ENCODE measurements at places on chromosomes 7 and 10.
A peak's percentile ranks its signal among the peaks of the same experiment; 100 is the strongest.

- DNase-seq, result no peak
These were observed 65.8 kb downstream of the APBB1IP start for GRCh38 chr10:26503911-26504310.

GRCh38 chr10:77810446-77811335, 115.9 kb downstream of the DLG5 start:
- DNase-seq, result no peak

- no peak for DNase-seq
These were observed 1.4 kb upstream of the UFSP1 start for GRCh38 chr7:100890653-100891567.

- no peak for DNase-seq
These were observed 15.3 kb downstream of the KCNH2 start for GRCh38 chr7:150962553-150963399.

DNA sequence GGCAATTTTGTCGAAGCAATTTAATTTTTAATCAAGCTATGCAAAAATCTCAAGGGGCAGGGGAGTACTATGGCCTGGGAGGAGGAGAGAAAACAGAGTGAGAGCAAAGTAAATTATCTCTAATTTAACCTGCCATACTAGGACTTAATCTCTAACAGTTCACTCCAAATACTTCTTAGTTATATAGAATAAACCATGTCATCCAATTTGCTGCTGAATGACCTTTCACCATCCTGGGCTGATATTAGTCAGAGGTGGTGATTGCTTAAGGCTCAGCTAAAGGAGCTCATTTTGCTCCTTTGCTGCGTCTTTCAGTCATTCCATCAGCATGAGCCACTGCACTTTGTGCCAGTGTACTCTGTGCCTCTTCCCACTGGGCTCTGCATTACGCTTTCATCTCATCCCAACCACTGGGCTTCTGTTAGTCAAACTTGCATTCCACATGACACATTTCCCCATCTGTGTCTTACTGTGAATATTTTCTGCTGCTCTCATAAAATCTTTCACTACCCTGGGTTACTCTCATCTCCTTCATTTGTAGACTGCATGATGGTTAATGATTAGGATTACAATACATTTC, 84.3 kb downstream of the CD36 start:
- DNase-seq, result no peak

GRCh38 chr10:31204090-31204489, 114.9 kb upstream of the ZEB1 start:
- no peak for DNase-seq

DNA sequence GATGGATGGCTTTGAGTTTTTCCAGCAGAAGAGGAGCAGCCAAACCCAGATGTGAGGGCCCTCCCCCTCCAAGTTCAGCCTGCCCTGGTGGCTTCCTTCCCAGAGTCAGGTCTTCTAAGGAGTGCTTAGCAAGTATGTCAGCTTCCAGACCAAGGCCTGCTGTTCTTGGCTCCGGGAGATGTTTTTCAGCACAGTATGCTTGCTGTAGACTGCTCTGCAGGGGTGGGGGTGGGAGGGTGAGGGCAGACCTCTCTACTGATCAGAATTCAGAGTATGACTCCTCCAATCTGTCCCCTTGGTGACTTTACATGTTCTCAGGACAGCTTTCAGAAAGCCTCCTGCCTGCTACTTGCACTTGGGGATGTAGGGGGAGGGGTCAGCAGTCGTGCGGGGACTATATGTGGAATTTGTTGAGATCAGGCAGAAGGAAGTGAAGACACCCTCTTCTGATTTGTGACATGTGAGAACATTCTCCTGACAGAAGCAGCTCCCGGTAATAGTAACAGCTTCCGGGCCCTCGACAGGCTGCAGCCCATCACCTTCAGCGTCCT, 516.4 kb upstream of the ZMIZ1 start:
- DNase-seq, result no peak

- DNase-seq, result no peak
These were observed 105.2 kb upstream of the PDLIM1 start for GRCh38 chr10:95395947-95396449.

GRCh38 chr10:3069876-3070275, 2.5 kb downstream of the PFKP start:
- no peak for DNase-seq

- no peak for DNase-seq
These were observed 12.2 kb downstream of the PDZD8 start for GRCh38 chr10:117363028-117363427.

DNA sequence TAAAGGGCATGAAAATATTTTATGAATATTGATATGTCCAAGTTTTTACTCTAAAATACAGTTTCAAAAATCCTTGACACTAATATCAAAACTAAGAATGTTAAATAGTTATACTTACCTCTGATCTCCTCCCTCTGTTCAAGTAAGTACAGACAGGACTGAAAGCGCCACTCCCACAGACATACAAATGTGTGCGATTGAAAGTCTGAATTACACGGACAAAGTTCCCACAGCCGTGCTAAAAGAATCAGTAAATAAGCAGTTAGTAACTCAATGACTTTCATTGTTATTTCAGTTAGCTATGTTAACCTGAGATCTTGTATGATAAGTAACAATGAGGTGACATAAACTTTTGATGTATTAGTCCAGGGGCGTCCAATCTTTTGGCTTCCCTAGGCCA, 100.7 kb downstream of the SEMA3C start:
- DNase-seq, result no peak

DNA sequence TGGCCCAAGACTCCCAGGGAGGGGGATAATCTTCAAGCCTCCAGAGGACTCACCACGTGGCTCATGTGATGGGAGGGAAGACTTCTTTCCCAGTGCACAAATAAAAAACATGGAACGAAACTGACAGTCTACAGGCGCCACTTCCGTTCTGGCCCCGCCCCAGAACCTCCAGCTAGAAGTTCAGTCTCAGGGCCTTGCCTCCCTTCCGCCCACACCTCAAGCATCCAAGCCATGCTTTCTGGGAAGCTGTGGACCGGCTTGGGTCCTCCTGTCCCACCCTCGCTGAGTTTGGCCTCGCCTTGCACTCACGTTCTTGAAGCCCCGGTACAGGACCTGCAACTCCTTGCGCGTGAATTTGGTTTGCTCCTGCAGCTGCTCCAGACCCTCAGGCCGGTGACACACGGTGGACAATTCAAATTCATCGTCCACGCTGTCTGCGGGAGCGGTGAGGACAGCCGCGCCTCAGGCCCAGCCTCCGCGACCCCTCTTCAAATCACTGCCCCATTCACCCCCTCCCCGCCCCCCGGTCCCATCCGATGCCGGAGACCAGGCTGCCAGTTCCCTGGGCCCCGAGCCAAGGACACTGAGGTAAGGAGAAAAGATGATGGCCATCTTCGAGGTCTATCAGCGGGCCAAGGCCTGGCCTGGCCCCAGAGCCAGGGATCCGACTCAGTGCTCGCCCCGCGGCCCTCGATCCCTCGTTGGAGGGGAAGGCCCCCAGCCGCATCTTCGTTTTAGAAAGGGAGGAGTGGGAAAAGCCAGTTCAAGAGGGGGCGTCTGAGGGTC, 10.7 kb upstream of the OGA start:
- no peak for DNase-seq

DNA sequence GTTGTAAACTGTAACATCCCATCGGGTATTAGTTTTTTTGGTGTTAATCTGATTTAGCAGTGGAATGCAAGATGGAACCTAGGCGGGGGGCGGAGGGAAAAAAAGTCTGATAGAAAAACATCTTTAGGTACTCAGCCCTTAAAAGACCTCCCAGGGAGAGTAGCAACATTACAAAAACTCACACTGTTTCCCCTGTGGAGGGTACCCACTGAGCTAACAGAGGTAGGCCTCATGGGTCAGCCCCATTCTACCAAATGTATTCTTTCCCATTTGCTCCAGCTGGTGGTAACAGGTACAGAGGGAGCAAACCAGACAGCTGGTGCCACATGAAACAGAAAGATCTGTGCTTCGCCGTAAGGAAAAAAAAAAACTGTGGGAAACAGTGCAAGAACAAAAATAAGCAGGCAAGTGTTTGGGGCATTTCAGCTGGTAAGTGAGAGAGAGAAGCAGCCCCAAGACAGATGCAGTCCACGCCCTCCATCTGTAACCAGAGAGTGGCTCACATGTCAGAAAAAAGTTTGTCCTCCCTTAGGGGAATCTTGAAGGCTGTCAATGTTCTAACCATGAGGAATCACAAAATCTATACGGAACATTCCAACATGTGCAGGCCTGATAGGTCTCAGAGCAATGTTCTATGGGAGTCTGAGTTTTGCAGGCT, 65.3 kb downstream of the HOXA1 start:
- no peak for DNase-seq

DNA sequence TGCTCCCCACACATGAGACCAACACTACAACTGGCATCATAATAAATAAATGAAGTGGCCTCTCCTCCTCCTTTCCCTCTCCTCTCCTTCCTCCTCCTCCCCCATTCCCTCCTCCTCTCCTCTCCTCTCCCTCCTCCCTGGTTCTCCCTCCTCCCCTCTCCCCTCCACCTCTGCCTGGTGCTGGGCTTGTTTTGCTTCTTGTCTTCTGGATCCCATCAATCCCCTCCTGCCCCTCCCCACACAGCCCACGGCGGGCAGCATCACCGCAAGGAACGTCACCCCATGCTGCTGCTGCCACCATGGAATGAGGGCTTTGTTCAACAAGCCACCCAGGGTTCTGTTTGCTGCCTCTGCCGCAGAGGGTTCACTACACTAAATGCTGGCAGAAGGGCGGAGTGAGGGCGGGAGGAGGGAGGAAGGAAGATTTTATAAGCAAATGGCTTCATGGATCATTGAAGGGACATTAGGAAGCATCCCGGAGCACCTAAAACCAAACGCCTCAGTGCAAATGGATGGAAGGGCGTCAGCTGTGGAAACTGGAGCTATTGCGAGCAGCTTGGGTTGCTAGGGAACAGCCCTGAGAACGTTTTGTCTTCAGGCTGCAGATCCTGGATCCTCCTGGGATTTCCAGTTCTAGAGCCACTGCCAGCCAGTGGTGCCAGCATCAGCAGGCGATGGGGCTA, 379.7 kb upstream of the ZMIZ1 start:
- no peak for DNase-seq

DNA sequence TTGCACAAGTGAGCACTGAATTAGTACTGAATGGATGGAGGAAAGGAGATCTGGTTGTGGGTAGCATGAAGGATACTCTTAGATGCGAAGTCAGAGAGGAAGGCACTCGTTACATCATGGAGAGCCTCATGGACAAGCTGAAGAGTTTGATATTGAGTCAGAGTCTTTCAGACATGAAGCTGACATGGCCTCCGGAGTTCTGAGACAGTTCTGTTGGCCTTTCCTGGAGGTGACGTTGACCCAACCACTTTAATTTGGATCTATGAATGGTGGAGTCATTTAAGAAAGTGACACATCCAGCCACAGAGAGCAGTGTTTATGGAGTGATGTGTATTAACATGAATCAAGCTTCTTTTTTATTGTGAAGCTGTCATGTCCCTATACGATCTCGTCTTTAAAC, 286.3 kb upstream of the CDC14C start:
- no peak for DNase-seq

DNA sequence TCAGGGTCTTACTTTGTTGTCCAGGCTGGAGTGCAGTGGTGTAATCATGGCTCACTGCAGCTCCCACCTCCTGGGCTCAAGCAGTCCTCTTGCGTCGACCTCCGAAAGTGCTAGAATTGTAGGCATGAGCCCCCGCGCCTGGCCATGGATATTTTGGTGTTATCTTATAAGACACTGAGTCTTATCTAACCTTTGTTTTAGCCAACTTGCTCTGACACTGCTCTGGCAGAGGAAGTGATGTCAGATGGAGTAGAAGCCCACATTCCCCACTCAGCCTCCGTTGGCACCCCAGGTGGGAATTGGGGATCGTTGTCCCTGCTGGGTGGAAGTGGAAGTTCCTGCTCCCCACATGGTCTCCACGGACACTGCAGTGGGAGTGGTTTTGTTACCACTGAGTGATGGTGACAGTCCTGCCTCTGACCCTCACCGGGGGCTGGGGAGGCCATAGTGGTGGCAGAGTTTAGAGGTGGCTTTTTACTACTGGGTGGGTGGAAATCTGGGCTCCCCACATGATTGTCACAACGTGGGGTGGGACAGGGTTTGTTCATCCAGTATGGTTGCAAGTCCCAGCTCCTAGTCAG, 98.9 kb downstream of the ANKRD61 start:
- no peak for DNase-seq

DNA sequence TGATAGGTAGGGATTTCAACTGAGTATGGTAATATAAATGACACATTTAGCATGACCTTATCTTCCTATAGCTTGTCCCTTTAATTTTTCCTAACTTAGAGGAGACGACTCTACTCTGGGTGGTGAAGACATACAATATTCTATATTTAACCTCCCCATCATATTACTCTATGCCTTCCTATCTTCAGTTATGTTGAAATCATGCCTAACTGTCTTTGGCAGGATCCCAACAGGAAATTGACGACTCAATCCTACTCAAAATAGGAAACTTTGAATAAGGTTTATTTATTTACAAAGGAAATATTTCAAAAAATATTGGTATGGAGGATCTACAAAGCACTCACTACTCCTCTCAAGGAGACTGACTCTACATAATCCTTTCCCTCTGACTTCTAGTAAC, 24.1 kb upstream of the SEMA3A start:
- no peak for DNase-seq

DNA sequence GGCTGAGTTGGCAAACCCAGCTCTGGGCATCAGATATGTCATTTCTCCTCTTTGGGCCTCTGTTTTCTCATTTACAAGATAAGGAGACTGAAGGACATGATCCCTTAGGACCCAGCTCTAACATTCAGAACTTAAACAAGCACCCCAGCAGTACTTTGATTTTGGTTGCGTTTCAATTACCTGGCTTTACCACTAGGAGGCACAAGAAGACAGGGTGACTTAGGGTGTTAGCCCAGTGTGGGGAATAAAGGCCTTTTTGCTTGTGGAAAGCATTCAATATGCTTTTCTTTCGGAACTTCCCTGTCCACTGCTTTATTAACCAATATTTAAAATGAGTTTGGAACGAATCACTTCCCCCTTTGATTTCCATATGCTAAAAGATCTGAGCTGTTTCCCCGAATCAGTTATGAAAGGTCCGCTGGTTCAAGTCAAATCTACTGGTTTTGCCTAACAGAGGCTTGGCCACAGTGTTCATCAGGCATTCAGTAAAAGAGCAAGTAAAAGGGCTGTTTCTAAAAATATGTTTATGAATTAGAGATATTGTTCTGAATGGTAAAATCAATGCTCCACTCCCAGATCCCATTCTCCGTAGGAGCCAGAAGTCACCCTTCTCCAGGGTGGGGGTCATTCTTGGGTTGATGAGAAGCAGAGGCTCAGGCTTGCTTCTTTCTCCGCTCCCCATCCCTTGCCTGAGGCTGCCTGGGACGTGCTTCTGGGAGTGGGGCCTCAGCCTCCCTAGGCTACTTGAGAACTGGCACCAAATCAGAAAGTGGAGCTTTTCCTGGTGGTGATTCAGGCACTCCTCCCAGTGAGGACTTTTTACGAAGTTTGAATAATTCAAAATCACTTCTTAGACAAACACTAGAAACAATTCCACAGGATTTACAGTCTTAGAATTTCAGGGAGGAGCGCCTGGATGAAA, 105.5 kb downstream of the MYOF start:
- DNase-seq, result peak; percentile 75

GRCh38 chr7:123996327-123996625, 36.6 kb downstream of the TMEM229A start:
- no peak for DNase-seq

GRCh38 chr10:99203310-99203709, 32.3 kb downstream of the HPSE2 start:
- DNase-seq, result no peak

GRCh38 chr10:79052291-79053080, 16.3 kb upstream of the ZMIZ1 start:
- DNase-seq, result peak; percentile 27

GRCh38 chr7:100803398-100804161, 23.7 kb downstream of the EPHB4 start:
- DNase-seq, result peak; percentile 44

GRCh38 chr10:131733596-131733995, 167.2 kb upstream of the PPP2R2D start:
- DNase-seq, result no peak
